ENCODE measurements at places on chromosomes 3 and 15.

DNA sequence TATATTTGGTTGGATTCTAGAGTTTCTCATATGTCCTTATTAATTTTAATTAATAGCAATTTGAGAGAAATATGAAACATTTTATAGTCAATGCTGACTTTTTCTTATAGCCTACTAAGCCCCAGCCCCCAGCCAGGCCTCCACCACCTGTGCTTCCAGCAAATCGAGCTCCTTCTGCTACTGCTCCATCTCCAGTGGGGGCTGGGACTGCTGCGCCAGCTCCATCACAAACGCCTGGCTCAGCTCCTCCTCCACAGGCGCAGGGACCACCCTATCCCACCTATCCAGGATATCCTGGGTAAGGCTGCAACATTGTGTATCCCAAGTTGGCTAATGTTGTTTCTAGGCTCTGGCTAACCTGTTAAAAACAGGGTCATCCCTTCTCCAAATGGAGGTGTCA, 66.7 kb downstream of the PDCD6IP start:
- DNase-seq: no peak

- DNase-seq: no peak
These were observed 7.5 kb downstream of the ISLR start for GRCh38 chr15:74180881-74181602.

- no peak for DNase-seq
These were observed 31.6 kb downstream of the DNAJB8 start for GRCh38 chr3:128435058-128435457.

- DNase-seq: no peak
These were observed 406.2 kb downstream of the LSAMP start for GRCh38 chr3:116038968-116039650.

- peak; percentile 36 for DNase-seq
These were observed at the start of gene SLCO3A1 for GRCh38 chr15:91853511-91853947. Gene SLCO3A1 (plus strand): TSS chr15:91853708.

GRCh38 chr3:78285032-78285728, 1245.3 kb downstream of the ROBO2 start:
- no peak for DNase-seq

DNA sequence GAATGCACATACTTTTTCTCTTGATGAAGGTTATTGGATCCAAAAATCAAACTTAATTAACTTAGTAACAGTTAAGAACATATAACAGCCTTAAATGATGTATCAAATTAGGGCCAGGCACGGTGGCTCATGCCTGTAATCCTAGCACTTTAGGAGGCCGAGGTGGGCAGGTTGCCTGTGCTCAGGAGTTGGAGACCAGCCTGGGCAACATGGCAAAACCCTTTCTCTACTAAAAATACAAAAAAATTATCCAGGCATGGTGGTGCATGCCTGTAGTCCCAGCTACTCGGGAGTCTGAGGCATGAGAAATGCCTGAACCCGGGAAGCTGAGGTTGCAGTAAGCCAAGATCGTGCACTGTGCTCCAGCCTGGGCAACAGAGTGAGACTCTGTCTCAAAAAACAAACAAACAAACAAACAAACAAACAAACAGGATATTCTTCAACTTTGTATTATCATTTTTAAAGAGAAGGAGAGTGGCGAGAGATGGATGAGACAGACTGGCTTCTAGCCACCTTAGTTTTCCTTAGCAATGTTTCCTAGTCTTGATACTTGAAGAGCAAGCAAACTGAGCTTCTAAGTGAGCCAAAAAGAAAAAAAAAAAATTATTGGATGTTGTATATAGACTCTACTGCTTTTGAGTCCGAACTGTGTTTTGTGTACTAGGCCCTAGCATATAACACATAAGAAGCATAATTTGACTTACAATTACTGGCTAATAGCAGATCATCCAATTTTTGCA, 13.8 kb downstream of the SPRED1 start:
- no peak for DNase-seq

GRCh38 chr3:107916171-107916570, 174.7 kb downstream of the CD47 start:
- DNase-seq: no peak

- DNase-seq: no peak
These were observed 265.6 kb upstream of the CDIN1 start for GRCh38 chr15:36313736-36314280.

- DNase-seq: peak; percentile 39
These were observed 7.5 kb upstream of the CMTM6 start for GRCh38 chr3:32510075-32510724.

DNA sequence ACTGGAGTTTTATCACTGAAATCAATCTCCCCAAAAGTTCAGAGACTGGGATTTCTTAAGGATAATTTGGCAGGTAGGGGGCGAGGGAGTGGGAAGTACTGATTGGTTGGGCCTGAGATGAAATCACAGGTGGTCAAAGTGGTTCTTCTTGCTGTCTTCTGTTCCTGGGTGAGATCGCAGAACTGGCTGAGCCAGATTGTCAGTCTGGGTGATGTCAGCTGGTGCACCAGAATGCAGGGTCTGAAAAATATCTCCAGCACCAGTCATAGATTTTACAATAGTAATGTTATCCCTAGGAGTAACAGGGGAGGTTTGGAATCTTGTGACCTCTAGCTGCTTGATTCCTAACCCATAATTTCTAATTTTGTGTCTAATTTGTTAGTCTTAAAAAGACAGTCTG, 86.7 kb upstream of the SLC25A36 start:
- DNase-seq: no peak

- DNase-seq: no peak
These were observed 404.0 kb upstream of the WNT5A start for GRCh38 chr3:55891106-55891505.

GRCh38 chr15:91268510-91268909, 168.5 kb downstream of the SV2B start:
- no peak for DNase-seq

DNA sequence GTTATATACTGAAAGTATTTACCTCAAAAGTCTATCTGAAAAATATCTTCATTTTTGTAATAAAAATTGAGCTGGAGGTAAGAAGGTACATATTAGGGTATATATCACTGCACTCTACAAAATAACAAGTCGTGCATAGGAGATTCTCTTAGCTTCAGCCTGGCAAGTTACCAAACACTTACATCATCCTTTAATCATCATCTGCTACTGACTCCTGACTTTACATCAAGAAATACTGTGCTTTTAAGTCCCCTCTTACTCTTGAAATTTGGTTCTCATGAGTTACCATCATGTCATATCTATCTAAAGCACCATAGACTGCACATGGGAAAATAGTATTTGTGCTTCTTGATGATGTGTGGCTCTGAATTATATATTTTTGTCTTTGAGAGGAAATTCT, 50.8 kb downstream of the LYSMD4 start:
- no peak for DNase-seq

- no peak for DNase-seq
These were observed 998.6 kb upstream of the EPHA6 start for GRCh38 chr3:95815828-95816227.

GRCh38 chr15:52352086-52352485, 56.5 kb upstream of the MYO5C start:
- DNase-seq: no peak

- no peak for DNase-seq
These were observed 86.9 kb upstream of the COL6A5 start for GRCh38 chr3:130258532-130258952.

- no peak for DNase-seq
These were observed 8.0 kb downstream of the MGLL start for GRCh38 chr3:127814325-127814781.

DNA sequence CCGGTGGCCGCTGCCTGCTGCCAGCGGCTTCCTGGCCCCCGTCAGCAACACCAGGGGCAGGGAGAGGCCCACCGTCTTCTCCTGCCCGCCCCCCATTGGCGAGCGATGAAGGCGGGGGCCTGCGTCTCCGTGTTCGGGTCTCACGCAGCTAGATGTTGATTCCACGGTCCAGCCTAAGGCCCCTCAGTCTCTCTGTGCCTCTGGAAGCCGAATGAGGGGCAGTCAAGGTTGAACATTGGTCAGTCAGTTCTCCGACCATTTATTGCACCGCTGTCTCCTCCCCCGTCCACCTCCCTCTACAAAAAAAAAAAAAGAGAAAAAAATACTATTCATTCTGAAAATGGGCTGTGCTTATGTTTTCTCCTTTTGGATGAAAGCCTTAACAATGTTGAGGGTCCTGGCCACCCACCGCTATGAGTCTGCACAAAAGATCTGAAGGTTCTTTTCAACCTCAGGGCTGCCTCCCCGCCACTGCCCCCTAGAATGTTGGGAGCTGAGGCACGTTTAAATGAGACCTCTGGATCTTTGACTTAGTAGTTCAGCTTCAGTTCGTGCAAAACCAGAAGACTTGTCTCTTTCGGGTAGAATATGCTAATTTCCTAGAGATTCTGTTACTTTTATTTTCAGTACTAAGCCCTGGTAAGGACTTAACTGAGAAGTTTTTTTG, 736 bp downstream of the IREB2 start:
- no peak for DNase-seq

DNA sequence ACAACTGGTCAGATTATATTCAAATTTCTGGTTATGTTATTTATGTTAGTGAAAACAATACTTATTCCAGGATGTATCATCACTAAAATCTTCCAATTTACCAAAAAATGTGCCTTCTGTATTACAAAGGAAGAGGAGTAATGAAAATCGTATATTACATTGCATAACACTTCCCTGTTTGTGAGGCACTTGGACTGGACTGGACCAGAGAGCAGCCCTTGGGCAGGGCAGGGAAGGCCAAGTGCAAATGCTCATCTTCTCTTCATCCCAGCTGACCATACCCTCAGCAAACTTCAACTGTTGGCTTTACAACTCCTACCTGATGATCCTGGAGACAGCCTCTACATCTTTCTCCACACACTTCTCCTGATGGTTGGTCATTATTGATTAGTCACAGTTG, 285.7 kb upstream of the MME start:
- no peak for DNase-seq

DNA sequence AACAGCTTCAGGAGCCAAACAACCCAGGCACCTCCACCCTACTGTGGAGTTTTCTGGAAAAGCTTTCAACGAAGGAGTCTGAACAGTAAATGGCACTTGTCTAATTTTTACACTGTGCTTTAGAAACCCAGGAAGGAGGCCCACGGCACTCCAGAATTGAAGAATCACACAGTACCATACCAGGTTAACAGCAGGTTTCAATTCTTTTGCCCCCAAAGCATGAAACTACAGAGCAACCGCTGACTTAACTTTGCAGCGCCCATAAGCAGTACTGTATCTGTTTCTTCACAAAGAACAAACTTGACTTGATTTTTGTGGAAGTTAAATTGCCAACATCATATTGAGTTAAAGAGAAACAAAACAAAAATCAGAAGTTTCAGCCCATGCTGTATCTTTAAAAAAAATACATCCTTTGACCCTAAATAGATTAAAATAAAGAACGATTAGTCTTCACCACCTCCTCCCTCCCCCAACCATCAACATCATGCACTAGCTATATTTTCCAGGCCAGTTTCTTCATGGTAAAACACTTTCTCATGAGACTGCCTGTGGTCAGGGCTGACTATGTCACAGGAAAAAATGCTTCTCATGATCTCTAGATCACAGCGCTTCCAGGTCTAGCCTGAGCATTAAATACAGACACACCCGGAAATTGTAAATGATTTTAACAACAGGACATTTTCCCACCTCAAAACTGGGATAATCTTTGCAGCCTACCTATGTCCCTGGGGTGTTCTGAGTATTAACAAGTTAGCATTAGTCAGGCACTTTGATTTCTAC, 456.3 kb downstream of the FOXP1 start:
- DNase-seq: peak; percentile 12

- DNase-seq: no peak
These were observed 119.4 kb upstream of the GADL1 start for GRCh38 chr3:31013843-31014242.

DNA sequence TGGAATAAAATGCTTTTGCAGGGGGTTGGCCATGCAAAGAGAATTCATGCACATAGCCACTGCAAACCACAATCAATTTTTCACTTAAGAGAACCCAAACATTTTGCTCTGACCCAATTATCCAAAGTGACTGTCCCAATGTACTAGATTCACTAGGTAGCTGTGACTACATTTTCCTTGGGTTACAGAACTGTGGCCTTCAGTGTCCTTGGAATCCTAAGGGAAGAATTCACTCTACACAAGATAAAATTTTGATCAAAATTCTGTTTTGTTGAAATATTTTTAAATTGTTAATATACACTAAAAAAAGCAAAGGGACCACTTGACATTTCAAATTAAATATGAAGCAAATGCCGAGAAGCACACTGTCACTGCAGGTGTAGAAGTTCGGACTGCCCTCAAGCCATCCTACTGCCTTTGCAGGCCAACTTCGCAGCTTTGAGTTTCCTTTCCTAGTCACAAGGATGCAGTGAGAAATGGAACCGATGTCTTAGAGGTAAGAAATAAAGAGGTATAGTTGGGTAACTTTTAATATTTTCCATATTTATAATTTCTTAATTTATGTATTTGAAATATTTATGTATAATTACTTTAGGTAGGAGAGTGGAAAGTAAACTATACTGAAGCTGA, 527 bp upstream of the ASB14 start:
- DNase-seq: no peak

DNA sequence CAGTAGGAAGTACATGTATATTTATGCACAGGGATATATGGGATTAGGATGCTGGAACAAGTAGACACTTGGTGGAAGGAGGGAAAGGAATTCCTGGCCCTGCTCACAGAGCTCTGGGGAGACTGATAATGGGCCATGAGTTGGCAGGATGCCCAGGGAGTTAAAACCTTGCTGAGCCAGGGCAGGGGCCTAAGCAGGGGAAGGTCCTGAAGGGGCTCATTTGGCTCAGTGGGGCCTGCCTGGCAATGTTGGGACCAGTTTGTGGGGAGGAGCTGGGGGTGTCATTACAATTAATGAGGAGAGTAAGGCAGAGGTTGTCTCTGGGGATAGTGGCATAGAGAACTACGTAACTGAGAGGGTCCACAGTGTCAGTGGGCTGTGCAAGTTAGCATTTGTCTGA, 124.2 kb upstream of the ADPGK start:
- no peak for DNase-seq

- DNase-seq: no peak
These were observed 27.3 kb upstream of the NANOGP8 start for GRCh38 chr15:35112346-35112745.

DNA sequence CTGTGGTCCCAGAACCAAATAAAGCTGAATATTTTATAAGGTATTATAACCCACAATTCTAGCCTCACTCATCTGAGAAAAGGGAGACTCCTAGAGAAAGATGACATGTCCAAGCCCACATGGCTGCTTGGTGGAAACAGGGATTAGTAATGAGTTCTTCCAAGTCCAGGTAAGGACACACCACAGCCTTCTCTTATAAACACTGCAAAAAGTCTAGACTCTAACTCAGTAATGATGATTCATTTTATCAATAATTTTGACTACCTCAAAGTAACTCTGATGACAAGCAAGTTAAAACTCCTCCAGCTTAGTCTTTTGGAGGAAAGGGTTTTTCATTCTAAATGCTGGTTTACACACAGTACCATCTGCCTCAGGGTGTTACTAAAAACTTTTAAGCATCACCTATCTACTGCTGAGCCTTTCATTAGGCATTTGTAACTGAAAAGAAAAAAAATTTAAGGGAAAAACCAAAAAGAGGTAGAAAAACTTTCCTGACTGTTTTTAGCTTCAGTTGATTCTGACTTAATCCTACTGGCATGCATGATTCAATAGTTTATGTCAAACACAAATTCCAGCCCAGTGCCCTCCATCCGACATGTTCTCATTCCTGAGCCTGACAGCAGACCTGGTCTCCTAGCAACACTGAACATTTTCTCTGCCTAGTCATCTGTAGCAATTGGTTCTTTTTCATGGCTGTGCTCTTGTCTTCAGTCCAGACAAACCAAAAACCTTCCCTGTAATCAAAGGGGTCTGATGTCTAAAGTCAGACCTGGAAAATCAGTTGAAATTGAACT, 43.9 kb downstream of the P3H2 start:
- no peak for DNase-seq

GRCh38 chr3:45884368-45885201, 1.8 kb upstream of the CCR9 start:
- DNase-seq: no peak
